ENCODE measurements at places on chromosomes 5 and 9.
A peak's percentile ranks its signal among the peaks of the same experiment; 100 is the strongest.

DNA sequence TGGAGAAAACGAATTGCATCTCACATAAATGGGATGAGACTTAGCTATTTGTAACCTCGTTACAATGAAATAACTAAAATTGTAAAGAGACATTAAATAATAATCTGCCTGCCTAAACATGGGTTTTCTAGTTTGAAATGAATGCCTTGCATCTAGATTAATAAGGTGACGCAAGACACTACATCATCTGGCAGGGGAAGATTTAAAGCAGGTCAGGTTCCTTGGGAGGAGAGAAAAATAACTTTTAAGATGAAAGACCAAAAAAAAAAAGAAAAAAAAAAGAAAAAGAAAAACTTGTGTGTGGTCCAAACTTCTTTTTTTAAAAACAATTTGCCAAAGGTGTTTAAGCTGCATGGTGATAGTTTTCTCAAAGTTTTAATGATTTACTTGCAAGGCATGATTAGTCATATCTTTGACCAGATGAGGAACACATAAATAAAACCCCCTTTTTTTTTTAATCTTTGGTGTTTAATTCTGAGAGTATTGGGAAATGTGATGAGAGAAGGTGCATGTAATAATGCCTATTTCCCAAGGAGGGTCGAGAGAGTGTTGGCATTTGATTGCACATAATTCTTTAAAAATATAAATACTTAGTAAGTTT lies 122.9 kb upstream of the ADAMTSL1 start:
- DNase-seq, result no peak

GRCh38 chr5:80406980-80407734 lies 707 bp upstream of the ZFYVE16 start:
- no peak for DNase-seq

GRCh38 chr9:91546574-91546973 lies 122.9 kb upstream of the NFIL3 start:
- DNase-seq, result no peak

GRCh38 chr5:150186137-150186536 lies 3.7 kb upstream of the SLC6A7 start:
- DNase-seq, result no peak

DNA sequence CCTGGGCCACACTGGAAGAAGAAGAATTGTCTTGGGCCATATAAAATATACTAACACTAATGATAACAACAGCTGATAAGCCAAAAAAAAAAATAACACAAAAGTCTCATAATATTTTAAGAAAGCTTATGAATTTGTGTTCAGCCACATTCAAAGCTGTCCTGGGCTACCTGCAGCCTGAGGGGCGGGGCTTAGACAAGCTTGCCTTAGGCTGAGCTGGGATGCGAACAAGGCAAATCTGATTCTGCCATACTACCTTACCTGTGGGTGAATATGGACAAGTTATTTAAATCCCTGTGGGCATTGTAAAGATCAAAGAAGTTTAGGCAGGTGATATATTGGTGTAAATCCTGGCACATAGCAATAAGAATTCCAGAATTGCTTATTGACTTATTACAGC lies 212.3 kb upstream of the ATP10B start:
- no peak for DNase-seq

GRCh38 chr5:134541736-134542376 lies 16.4 kb downstream of the JADE2 start:
- no peak for DNase-seq

DNA sequence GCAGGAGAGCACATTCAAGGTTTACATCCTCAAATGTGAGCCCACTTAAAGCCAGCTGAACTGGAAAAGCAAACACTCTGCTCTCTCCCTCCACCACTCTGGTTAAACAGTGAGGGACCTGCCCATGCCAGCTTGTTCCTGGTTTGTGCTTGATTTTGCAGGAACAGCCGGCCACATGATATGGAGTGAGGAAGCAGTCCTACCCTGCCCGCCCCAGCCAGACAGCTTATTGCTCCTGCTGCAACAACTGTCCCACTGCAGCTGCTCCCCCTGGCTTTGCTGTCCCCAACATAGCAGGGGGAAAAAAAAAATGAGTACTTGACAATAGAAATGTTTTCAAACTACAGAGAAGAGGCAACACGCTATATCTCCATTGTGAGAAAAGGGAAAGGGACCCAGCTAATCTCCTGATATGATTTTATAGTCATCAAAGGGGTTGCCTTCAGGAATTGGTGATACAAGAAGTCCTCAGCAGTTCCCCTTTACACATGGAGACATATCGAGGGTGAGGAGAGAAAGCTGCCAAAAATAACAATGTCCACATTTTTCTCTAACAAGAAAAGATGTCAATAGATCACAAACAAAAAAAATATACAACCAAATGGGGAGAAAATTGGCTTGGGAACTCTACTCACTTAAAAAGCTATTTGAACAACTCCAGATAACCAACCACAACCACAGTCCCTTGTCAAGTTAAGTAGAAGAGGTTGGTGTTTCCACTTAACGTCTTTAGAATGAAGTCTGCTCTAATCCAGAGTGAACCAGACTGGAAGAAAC lies 4.6 kb downstream of the MYO10 start:
- no peak for DNase-seq

- DNase-seq, result no peak
These were observed 51.8 kb downstream of the RNF145 start for GRCh38 chr5:159157552-159157951.

GRCh38 chr9:121598167-121598964 lies 53.1 kb upstream of the DAB2IP start:
- peak; percentile 57 for DNase-seq

DNA sequence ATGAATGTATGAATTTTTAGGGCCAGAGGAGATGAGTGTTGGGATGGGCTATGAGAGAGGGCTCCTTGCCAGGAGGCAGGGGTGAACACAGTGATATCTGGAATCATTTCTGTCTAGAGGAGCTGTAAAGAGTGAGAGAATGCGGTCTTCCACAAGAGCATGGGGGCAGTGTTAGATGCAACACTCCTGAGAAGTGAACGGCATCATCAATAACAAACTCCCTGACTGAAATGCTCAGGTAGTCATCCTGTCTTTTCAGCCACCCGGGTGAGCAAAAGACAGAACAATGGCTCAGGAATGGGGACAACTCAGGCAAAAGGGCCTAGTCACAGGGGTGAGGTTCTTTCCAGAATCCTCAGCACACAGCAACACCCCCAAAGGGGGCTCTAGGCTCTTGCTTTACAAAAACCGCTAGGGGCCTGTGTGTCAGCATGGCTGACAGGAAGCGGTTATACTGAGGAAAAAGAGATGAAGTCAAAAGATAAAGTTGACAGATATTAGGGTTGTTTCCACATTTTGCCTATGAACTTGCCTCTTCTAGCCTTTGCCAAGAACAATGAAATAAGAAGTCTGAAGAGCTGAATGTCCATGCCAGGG lies 104.6 kb upstream of the LRRTM2 start:
- no peak for DNase-seq
